ENCODE measurements at places on chromosomes 5 and 9. TPM values are rescaled to one million over a fixed set of nuclear protein-coding genes. Genes with fewer than 3 reads are reported as not detected.

DNA sequence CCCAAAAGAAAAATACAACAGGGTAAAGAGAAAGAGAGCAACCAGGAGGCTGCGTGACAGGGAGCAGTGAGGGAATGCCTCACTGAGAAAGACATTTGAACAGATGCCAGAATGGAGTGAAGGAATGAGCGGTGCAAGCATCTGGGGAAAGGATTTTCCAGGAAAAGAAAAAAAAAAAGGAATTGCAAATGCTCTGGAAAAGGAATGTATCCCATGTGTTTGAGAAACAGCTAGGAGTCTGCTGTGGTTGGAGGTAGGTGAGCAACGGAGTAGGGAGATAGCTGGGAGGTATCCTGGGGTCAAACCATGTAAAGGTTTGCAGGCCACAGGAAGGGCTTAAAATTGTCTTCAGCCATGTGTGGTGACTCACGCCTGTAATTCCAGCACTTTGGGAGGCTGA, 23.6 kb upstream of the CEMIP2 start:
- DNase-seq: no peak

DNA sequence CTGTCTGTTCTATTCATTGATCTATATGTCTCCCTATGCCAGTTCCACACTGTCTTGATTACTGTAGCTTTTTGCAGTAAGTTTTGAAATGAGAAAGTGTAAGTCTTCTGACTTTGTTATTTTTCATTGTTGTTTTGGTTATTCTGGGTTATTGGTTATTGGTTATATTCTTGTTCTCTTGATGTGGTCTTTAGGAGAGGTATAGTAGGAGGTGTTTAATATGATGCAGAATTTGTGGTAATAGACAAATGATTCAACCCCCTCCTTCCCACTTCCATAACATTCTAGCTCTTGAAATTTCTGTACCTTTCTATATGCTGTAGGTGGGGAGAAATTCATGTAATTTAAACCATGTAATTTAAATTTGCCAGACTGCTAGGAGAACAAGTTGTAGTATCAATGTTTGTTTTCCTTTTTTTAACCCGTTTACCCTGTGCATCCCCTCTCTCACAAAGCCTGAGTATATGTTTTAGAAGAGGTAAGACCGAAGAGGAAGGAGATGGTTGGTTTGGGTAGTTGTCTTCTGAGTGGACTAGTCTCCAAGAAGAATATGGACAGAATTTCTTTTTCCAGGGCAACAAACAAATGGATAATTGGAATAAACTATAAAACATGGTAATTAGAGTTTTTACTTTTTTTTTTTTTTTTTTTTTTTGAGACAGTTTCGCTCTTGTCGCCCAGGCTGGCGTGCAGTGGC, 19.2 kb downstream of the ANKHD1 start:
- no peak for DNase-seq

- DNase-seq: no peak
Measured at GRCh38 chr9:99303177-99303576, 81.1 kb downstream of the SEC61B start.

- no peak for DNase-seq
Measured at GRCh38 chr9:125446561-125447094, 185.0 kb downstream of the GAPVD1 start.

- no peak for DNase-seq
Measured at GRCh38 chr9:79813258-79813638, 241.5 kb downstream of the TLE4 start.

GRCh38 chr5:88674356-88675167, 208.4 kb downstream of the MEF2C start:
- DNase-seq: no peak

Gene ZNF883
- total RNA-seq: 0.27 TPM

Gene S100Z
- not detected for total RNA-seq

Measured in lower leg skin (tissue), 4 donors.